Right hindlimb (tissue), 1 donor: ENCODE measurements at places on chromosomes 7 and 10.
A peak's percentile ranks its signal among the peaks of the same experiment; 100 is the strongest.

- DNase-seq: peak; percentile 93
Measured at GRCh38 chr10:70652761-70653657, 19.3 kb upstream of the ADAMTS14 start.

- DNase-seq: no peak
Measured at GRCh38 chr10:62514079-62514693, 140.0 kb downstream of the ZNF365 start.

DNA sequence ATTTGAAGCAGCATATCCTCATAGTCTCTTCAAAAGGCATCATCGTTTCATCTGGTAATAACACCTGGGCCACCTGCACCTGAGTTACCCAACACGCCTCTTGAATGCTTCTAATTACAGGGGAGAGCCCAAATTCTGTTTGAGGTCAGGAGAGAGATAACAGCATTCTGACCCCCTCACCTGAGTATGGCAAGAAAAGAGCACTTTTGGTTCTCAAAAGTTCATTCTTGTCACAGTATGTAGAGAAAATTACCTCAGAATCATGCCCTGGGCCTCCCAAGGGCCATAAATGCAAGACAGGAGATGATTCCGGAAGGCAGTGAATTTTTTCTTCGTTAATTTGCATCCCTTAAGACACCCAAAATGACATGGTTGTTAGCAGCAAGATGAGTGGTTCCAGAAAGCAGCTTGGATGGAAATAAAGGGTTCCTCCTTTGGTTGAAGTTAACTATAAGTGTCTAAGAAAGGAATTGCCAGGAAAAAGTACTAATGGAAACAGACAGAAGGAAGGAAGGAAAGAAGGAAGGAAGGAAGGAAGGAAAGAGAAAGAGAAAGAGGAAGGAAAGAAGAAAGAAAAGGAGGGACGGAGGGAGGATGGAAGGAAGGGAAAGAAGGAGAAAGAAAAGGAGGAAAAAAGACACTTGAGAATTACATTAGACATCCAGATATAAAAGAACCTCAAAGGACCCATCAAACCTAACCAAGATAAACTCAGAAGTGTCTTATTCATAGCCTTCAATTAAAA, 228.4 kb upstream of the RHOBTB1 start:
- no peak for DNase-seq

- DNase-seq: no peak
Measured at GRCh38 chr7:90972906-90973550, 291.2 kb upstream of the FZD1 start.

GRCh38 chr7:5139998-5140397, 50.0 kb upstream of the WIPI2 start:
- no peak for DNase-seq

GRCh38 chr7:66283003-66283920, 78.1 kb downstream of the TPST1 start:
- no peak for DNase-seq

GRCh38 chr7:158245724-158246041, 341.9 kb downstream of the PTPRN2 start:
- no peak for DNase-seq
